ENCODE measurements at places on chromosomes 16 and 17.

DNA sequence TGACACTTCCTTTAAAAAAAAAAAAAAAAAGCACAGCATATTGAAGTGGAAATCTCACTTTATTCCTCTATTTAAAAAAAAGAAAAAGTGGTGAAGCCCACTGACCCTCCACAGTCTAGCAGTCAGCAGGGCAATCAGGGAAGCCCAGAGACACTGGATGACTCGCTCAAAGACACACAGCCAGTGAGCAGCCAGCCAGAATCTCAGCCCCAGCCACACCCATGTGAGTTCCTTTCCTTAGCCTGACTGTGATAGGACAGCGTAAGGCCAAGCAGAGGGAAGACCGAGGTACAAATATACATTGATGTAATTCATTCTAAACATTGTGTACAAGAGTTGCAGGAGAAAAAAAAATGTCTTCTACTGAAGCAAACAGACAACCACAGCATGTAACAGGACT, 22.5 kb downstream of the XPO6 start:
- DNase-seq: no peak

- DNase-seq: no peak
Measured at GRCh38 chr17:69388822-69389442, 25.6 kb upstream of the MAP2K6 start.

DNA sequence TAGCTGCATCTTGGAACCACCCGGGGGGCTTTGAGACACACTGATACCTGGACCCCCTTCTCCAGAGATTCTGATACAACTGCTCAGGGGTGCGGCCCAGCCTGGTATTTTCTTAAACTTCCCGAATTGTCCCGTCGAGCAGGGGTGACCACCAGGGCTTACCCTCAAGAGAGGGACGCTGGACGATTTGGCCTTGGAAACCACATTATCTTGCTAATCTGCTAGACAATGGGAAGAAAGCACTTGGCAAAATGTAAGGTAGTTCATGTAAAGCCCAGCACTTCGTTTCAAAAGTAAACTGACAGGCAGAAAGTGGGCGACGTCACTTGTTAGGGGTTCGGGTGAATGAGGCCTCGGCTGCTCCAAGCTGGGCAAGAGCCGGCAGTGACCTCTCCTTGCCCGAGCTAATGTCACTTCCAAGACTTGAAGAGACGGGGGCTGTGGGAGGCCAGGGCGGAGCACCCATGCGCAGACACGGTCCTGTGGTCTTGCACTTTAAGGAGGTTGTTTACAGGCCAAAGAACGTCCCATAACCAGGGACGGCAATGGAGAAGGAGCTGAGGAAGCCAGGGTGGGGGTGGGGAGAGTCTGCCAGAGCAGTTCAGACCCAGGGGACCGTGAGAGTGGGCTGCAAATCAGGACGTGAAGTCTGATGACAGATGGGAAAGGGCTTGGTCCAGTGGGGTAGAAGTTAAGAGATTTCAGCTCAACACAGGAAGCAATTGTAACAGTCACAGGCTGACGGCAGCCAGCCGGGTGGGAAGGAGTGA, 152.7 kb upstream of the GSE1 start:
- DNase-seq: no peak

- no peak for DNase-seq
Measured at GRCh38 chr17:59423903-59424302, 92.4 kb downstream of the YPEL2 start.

DNA sequence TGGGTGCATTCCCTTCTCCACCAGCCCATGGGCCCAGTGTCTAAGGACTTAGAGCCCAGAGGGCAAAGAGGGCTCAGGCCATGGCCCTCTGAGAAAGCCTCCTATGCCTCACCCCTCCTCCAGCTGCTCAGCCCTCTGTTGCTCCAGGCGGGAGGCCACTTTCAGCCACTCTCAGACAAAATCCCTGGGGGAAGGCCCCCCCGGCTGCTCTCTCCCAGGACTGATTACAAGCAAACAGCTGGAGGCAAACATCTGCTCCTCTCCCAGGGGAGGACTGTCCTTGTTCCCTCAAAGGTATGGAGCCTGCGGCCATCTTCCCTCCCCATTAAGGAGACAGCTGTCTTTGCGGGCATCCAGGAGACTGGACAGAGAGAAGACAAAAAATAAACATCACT, 54.9 kb upstream of the DLX4 start:
- no peak for DNase-seq

- DNase-seq: no peak
Measured at GRCh38 chr17:48878920-48879898, 13.4 kb upstream of the ATP5MC1 start.

- DNase-seq: no peak
Measured at GRCh38 chr17:48198950-48199541, 91.5 kb downstream of the SNX11 start.

DNA sequence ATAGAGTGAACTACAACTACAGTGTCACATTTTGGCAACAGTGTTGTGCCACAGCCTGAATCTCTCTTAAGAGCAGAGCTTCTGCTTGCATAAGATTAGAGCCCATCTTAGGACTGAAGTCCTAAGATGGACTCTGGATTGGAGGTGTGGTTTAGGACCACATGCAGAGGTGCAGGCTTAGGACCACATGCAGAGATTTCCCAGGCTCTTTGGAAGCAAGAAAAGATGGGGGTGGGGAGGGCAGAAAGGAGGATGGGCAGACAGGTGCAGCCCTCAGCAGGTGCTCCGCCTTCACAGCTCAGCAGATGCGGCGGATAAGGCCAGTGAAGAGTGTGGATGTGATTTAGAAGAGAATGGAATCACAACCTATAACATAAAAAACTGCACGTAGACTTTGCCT, 128.7 kb downstream of the TANGO6 start:
- no peak for DNase-seq

DNA sequence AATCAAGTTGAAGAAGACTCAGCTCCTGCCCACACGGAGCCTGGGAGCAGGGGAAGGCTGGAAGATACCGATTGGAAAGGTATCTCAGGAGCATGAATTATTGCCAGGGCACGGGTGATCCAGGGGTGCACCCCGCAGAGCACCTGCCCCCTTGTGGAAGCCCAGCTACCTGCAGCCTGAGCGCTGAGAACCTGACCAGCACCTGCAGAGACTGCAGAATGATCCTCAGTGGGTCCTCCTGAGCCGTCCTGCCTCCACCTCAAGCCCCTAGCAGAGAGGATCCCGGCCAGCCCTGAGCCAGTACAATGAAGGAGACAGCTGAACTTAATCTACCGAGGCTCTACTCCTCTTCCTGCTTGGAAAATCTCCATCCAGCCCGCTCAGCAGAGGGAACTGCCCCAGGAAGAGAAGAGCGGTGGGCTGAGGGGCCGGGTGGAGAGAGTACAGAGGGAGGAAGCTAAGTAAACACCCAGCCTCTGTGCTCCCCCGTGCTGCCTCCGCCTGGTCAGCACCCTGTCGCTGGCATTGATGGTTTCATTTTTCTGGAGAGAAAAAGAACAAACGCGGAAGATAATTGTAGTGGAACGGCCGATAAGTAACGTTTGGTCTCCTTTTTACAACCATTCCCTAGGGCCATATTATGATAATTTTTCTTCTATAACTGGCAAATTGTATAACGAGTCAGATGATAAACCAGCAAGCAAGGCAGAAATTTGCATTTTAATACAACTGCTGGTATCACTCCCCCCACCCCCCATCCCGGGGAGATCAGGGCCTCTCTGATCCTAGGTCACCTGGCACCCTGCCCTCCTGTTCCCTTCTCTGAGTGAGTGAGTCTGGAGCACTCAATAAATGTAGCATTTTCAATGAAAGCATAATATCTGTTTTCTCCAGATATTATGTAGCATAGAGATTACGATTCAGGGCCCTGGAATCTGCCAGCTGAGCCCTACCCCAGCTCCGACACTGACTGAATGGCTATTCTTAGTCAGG, 204.5 kb upstream of the RPL38 start:
- no peak for DNase-seq

DNA sequence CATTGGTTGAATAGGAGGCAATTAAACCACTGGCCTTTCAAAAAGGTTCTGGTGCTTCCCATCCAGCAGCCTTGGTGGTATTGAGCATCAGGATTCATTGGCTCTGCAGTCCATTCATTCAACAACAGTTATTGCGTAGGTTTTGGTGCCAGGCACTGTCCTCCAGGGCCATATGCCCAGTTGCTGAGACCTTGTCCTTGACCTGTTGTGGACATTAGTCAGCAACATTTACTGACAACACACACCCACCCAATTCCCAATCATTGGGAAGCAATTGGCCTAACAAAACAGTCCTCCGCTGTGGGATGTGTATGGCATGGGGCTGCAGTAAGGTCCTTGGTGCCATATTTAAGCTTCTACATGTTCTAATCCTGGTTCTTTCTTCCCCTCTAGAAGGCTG, 82.2 kb downstream of the AXIN2 start:
- DNase-seq: no peak

DNA sequence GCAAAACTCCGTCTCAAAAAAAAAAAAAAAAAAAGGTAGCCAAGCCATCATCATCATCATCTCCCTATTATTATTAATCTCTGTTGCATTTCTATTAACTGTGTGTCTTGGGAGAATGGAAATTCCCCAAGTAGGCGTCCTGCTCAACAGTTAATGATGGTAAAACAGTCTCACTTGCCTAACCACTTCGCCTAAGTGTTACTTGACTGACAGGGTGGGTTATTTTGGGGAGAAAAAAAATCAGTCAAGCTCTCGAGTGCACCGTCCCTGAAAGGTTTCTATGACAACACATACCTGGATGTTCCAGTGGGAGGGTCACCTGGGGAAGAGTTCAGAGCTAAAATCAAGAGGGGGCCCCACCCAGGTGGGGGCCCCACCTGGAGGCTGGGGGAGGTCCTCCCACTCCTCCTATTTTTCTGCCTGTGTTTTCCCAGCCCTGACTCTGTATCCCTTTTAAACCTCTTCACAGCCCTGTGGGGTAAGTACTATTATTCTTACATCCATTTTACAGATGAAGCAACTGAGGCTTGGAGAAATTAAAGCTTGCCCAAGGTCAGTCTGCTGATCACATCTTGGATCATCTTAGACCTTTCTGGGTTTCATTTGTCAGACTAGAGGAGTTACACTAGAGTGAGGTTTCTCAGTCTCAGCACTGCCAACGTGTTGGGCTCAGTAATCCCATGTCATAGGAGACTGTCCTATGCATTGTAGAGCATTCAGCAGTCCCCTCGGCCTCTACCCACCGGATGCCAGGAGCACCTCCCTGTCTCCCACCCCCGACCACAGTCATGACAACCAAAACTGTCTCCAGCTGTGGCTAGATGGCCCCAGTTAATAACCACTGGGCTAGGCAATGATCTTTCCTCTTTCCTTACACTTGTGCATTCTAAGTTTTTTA, 11.0 kb upstream of the ABAT start:
- no peak for DNase-seq

DNA sequence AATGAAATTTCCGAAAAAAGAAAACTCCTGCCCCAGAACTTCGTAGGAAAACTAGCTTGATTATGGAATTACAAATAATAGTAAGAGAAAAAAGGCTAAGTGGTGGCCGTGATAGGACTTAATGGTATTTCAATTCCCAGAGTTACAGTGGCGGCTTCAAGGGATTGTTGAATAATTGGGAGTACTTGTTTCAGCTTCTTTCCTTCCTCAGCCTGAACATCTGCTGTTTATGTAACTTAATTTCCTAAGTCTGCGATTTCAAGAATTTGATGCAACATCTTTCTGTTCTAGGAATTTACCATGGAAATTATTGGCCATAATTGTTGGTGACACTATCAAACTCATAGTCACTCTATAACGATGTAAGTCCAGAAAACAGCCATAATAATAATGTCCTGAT, 684 bp upstream of the APPBP2 start:
- no peak for DNase-seq

- no peak for DNase-seq
Measured at GRCh38 chr17:76442341-76443338, 10.3 kb downstream of the UBE2O start.

GRCh38 chr17:151886-152859, 14.8 kb downstream of the SCGB1C2 start:
- DNase-seq: peak; percentile 27

GRCh38 chr17:38713456-38714075, 8.5 kb downstream of the MLLT6 start:
- no peak for DNase-seq
